ENCODE measurements at places on chromosomes 5 and 9.

DNA sequence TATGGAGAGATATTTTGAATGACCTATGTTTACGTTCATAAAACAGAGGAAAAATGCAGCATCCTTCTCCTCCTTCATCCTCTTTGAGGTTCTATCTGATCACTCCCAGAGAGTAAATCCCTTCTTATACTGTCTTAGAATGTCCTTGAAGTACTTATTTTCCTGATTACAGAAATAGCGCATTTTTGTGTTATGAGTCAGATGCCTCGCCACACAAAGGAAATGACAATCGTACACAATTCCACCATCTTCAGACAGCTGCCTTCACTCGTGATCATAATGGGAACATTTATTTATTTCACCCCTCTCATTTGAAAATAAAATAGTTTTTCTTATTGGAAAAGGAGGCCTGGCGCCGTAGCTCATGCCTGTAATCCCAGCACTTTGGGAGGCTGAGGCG lies 2.4 kb upstream of the GLT6D1 start:
- DNase-seq = no peak

DNA sequence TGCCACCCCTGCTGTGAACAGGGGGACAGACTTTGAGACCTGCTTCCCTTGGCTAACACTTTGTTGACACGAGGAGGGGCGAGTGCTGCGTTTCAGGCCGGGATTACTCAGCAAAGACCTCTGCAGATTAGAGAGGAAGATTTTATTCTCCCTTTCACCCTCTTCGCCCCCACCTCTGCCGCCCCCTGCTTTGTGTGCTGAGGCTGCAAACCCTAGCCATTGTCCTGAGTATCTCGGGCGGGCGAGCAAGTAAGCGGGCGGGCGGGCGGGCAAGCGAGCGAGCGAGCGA lies 6.0 kb downstream of the ISL1 start:
- DNase-seq = no peak

DNA sequence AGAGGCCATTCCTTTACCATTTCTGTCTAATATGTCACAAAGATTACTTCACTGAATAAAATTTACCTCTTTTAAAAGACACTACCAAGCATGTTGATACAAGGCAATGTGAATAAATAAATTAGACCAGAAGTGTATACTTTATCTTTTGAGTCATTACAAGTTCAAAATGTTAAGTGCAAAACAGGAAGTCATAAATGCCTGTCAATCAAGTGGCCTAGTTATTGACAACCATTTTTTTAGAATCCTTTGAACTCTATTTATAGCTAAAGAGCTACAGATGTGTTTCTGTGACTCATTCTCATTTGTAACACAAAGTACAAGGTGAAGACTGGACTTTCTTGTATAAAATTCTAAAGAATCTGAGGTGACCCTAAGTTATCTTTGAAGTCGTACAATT lies 602.7 kb upstream of the SEMA6A start:
- DNase-seq = no peak

DNA sequence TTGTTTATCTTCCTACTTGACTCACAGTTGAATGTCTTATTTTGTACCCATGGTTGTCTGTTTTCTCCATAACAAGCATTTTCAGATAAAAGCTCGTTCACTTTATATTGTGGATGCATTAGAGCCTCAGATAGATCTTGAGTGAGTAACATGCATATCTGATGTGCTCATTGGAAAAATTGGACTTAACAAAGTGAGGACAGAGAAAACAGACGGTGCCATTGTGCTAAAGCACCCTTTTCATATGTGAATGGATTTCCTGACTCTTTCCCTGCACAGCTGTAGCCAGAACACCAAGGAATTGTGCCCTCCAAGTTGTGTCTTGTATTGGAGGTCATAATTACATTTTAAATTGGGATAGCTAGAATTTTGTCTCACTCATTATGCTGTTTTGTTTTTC lies 325.8 kb upstream of the MEF2C start:
- no peak for DNase-seq

DNA sequence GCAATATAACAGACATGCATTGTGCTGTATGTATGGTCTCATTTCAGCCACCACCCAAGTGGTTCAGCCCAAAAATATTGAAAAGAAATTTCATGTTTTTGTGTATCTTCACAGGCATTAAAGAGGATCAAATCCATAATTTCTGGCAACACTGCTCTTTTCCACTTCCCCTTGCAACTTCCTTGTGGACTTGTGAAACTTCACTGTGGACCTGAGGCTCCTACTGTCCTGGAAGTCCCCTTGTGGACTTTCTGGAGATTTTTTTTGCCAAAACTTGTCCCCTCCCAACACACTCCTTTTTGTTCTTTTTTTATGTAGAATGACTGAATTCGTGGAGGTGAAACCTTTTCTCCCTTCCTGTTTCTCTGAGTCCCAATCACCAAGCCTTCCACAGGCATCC lies 14.3 kb downstream of the OTULINL start:
- no peak for DNase-seq

DNA sequence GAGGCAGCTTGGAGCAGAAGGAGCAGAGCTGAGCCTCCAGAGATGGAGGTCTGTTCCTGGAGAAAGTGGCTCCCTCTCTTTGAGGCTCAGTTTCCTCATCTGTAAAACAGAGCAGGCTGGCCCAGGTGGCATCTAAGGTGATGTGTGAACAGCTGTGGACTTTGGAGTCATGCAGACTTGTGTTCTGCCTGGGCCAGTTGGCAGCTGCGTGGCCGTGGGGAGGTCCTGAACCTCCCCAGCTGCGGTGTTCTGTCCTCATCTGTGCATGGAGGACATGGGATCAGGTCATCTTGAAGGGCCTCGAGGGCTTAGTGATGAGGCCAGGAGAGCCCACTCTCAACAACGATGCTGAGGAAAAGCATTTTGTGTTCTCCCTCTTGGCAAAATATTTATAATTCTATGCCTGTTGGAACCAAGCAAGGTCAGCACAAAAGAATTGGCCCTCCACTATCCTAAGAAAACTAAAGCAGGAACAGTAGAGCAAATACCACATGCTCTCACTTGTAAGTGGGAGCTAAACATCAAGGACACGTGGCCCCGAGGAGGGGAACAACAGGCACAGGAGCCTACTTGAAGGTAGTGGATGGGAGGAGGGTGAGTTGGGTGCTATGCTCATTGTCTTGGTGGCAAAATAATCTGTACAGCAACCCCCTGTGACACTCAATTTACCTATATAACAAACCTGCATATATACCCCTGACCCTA lies 63.2 kb upstream of the COL15A1 start:
- DNase-seq = no peak

GRCh38 chr5:78746021-78746770 lies 97.6 kb upstream of the LHFPL2 start:
- no peak for DNase-seq

- no peak for DNase-seq
These were observed 51.4 kb downstream of the ALDH7A1 start for GRCh38 chr5:126543660-126544059.

DNA sequence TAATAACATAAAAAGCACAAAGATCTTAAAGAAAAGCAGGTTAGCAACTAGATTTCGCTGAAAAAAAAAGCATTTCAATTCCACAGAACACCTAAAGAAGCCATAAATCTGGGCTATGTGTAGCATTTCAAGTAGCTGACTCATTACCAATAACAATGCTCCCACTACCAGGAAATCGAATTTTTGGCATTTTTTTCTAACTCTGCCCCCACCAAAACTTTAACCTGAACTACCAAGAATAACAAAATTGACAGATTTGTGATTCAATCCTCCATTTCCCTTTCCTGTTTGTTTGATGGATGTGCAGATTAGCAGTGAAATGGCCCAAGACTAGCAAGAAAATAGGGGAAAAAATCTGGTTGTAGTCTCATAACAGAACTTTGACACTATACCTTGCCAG lies 180.2 kb downstream of the RASEF start:
- no peak for DNase-seq

- no peak for DNase-seq
These were observed 75.6 kb downstream of the ST8SIA4 start for GRCh38 chr5:100827481-100827889.

DNA sequence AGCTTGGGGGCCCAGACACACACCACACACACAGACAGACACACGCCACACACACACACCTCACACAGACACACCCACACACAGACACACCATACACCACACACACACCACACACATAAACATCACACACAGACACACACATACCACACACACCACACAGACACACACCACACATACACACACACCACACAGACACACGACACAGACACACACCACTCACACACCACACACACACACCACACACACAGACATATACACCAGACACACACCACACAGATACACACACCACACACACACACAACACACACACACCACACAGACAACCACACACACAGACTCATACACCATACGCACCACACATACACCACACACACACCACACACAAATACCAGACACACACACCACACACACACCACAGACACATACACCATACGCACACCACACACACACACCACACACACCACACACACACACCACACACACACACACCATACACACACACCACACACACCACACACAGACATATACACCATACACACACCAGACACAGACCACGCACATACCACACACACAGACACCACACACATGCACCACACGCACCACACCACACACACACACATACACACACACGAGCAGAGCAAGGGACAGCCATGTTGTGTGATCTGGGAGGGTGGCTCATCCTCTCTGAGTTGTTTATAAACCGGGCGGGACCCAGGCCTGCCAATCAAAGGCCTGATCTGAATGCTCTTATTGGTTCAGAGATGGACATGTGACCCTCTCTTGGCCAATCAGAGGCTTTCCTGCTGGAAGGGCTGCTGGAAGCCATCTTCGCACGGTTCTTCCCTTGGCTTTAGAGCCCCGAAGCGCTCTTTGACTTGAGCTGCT lies 148.3 kb downstream of the GAPVD1 start:
- DNase-seq = no peak

DNA sequence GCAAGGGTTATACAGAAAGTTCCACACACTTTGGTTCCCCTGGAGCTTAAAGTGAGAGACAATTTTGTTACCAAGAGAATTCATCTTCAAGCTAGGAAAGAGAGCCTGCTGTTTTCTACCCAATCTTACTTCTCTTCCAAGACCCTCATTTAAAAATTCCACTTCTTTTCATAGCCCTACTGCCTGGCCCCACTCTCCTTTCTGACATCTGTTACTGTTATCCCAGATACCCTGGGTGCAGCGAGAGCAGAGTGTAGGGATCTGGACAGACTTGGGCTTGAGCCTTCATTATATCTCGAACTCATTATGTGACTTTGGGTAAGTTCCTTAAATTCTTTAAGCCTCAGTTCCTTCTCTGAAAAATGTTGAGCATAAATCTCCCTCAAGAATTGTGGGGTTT lies 263.1 kb downstream of the ASTN2 start:
- DNase-seq = no peak

DNA sequence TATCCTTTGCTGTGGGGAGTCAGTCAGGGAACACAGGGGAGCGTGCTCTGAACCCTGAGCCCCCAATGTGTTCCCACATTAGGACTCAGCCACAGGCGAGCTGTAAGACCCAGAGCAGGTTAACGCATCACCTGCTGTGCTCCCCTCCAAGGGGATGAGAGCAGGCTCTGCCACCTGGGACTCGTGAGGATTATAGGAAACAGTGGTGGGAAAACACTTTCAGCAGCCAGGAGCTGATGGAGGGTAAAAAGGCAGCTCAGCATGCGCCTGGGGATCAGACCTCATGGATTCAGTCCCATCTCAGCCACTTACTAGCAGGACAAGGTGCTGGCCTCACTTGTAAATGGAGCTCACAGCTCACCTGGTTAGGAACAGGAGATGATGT lies 9.2 kb downstream of the JADE2 start:
- DNase-seq = no peak

DNA sequence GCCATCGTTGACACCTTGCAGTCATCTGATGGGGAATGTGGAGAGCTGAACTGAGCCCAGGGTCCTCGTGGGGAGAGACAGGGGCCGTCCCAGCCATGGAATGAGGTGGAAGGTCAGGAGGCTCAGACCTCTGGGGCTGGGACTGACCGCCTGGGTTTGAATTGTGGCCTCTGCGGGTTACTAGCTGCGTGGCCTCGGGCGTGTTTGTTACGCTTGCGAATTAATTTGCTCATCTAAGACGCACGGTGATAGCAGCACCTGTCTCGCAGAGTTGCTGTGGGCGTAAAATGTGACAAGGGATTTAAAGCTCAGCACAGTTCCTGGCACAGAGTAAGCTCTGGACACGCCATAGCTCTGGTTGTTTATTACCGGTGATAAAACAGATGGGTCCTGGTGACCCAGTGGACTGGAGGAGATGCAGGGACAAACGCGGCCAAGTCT lies 19.4 kb upstream of the DAB2IP start:
- no peak for DNase-seq

- DNase-seq = no peak
These were observed 11.5 kb downstream of the RGS3 start for GRCh38 chr9:113475031-113475430.

DNA sequence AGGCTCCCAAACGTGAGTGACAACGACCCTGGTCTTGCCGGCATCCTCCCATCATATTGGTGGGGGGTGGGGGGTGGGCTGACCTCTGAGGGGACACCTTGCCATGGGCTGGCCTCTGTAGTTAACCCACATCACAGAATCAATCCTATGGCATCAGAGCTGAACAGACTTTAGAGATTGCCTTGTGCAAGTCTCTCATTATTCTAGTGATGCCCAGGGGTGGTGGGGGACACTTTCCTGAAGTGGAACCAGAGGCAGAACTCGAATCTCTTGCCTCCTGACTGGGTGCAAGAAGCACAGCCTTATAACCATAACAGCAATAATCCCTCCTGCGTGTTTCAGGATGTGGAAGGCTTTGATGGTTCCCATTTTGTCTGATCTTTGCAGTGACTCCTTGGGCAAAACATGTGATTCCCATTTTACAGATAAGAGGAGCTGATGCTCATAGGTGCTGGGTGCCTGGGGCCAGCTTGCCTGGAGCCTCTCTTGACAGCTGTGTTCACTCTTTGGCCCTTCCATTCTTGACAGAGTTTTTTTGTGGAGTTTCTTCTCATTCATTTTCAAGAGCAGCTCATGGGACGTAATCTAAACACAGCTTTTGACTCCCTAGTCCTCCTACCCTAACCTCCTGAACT lies 18.6 kb upstream of the PITX1 start:
- DNase-seq = no peak

GRCh38 chr5:128635379-128635778 lies 97.3 kb upstream of the FBN2 start:
- DNase-seq = no peak

DNA sequence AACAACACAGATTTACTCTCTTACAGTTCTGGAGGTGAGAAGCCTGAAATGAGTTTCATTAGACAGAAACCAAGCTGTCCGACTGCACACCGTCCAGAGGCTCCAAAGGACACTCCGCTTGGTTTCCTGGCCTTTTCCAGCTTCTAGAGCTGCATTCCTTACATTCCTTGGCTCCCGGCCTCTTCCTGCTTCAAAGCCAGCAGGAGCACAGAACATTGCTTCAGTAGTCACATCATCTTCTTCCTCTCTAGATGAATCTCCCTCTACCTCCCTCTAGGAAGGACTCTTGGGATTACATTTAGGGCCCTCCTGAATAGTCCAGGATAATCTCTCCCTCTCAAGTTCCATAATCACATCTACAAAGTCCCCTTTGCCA lies 213.3 kb downstream of the CDK5RAP2 start:
- DNase-seq = no peak

DNA sequence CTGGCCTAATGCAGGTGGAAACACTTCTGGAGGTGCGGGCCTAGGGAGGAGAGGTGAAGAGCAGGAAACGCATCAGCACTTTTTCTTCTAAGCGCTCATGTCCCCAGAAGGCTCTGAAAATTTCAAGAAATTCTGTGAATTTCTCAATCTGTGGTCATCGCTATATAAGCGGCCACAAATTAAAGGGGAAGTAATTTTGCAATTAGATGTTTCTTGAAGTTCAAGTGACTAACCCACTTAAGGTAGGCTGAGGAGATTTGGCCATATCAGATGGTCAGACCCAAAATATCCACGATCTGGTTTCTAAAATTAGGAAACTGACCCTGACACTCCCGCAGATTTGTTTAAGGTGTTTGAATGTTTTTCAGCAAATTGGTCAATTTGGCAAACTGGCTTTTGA lies 16.6 kb upstream of the HMGCR start:
- no peak for DNase-seq
